Endodermal cell (in vitro differentiated cells): ENCODE measurements at places on chromosomes 2 and 18.

DNA sequence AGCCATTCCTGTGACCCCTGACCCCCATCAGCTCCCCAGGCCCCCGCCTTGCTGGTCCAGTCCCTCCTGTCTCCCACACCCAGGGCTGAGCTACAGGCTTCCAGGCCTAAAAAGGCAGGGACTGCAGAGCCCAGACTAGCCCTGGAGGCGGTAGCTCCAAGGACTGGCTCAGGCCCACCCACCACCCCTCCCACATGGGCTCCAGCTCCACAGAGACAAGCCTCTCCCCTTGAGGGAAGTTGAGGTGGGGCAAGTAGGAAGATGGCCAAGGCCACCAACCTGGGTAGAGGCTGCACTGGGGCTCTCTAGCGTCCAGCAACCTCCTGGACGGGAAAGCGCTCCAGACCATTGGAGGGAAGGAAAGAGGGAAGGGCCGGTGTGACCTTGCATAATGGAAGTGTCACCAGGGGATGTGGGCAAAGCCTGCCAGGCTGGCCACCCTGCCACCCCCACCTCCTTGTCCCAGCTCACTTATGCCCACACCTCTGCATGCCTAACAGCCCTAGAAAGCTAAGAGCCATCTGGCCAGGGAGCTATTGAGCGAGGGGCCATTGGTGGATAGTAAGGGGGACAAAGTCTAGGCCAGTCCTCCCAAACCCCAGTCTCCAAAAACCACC, 63.1 kb downstream of the TNS1 start:
- H3K36me3 ChIP-seq = no peaks in the 10 kb centered on the region
- H3K4me1 ChIP-seq = peaks cover 11% of the 10 kb centered on the region
- H3K4me3 ChIP-seq = no peak overlapping the region
- no peak for DNase-seq

DNA sequence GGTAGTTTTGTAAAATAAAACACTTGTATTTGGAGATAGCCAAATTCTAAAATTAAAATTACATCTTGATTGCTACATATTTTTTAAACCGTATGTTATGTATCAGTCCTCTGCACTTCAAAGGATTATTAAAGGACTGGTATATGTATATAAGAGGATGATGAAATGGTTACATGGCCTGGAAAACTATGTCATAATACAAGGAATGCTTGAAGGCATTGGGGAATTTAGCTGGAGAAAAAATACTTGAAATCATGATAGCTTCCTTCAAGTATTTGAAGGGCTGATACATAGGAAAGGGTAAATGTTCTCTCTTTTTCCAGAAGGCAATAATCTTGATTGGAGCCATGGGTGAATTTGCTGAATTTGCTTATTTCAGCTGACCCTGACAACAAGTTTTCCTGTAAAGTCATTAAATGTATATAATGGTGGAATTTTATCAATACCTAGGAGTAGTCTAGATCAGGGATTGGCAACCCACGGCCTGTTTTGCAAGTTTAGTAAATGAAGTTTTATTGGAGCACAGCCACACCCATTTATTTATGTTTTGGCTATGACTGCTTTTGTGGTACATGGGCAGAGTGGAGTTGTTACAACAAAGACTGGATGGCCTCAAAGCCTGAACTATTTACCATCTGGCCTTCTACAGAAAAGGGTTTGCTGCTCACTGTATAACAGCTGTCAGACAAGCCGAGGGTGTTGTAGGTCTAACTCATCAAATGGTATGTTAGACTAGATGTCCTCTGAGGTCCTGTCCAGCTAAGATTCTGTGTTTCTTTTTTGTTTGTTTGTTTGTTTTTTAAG, 34.4 kb downstream of the ACYP2 start:
- no peak overlapping the region for H3K4me3 ChIP-seq
- H3K36me3 ChIP-seq = no peaks in the 10 kb centered on the region
- no peaks in the 10 kb centered on the region for H3K4me1 ChIP-seq
- H3K27ac ChIP-seq = no peak overlapping the region

DNA sequence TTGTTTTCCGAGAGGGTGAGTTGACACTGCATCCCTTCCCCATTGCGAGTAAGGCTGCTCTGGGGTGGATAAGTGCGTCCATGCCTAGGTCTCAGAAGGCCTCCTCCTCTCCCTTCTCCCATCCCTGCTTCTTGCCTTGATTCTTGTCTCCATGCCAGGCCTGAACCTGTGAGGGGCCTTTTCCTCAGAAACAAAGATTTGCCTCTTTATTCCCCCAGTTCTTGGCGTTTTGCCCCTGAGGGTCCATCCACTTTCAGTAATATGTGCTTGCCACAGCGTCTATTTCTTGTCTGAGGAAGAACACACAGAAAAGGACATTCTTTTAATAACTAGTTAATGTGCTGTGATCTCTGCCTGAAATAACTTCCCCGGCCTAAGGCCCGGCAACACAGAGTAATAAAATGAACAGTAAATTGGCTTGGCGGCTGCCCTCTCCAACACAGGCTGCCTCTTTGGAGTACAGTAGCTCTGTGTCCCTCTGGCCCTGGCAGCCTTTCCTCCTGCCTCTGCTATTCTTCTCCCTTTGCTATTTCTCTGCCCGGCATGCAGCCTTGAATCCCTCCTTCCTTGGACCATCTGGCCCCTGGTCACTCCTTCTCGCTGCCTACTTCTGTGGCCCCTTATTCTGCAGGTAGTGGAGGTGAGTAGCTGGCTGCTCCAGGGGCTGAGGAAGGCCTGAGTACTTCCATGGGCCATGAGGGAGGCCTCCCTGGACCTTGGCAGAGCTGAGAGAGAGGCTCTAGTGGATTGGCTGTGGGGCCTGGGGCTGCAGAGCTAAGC, 4.4 kb downstream of the EHD3 start:
- peaks cover 5% of the 10 kb centered on the region for H3K4me1 ChIP-seq
- H3K27ac ChIP-seq = no peak overlapping the region
- no peaks in the 10 kb centered on the region for H3K27me3 ChIP-seq
- H3K36me3 ChIP-seq = no peaks in the 10 kb centered on the region

GRCh38 chr2:20421988-20422370, 24.9 kb upstream of the RHOB start:
- peaks cover 3% of the 10 kb centered on the region for H3K4me1 ChIP-seq
- no peak overlapping the region for H3K27ac ChIP-seq
- no peak for DNase-seq
- no peak overlapping the region for H3K4me3 ChIP-seq
- no peaks in the 10 kb centered on the region for H3K27me3 ChIP-seq
